ENCODE measurements at places on chromosomes 6 and 20. TPM values are rescaled to one million over a fixed set of nuclear protein-coding genes. Genes with fewer than 3 reads are reported as not detected.

DNA sequence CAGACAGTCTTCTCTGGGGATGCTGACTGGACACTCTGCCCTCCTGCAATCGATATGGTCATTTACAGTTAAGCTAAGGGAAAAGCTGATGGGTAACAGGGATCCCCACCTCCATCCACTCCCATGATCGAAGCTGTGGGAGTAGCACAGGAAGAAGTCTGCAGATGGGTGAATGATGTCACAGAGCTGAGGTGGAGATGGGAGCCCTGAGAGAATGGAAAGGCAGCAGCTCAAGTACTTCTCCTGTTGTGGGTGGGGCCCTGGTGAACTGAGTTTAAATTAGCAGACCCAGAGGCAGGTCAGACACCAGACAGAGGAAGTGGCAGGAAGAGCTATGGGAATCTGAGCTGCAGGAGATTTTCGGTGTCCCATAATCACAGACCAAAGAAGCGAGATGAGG lies 29.0 kb downstream of the HDGFL1 start:
- DNase-seq, result no peak

DNA sequence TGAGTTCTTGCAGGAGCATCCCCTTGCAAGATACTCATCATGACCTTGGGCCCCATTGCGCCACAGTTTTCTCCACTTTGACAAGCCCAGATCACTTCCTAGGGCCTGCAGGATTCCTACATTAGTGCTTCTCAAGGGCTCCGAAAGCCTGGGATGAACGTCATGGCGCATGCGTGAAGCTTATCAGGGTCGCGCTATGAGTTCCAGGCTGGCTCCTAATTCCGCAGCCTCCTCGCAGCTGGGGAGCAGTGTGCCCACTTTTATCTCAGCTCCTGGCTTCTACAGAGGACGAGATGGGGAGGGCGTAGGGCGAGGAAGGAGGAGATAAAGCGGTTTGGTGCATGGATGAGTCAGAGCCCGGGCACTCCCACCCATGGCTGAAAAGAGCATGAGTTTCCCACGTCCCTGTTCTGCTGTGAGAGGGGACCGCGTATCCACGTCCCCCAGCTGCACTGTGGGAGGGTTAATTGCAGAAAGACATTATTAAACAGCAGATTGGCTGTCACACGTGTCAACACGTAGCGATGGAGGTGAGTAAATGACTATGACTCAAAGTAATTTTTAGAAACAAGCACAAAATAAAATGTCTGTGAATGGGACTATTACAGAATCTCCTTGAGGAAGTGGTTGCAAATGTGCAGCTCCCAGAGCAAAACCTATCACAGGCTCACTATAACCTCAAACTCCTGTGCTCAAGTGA lies 72.9 kb upstream of the DSP start:
- DNase-seq, result no peak

- no peak for DNase-seq
Measured at GRCh38 chr6:39056681-39057080, 8.1 kb downstream of the GLP1R start.

DOK5 gene
- 0.68 TPM for total RNA-seq

MLIP gene
- total RNA-seq, result not detected

GRCh38 chr20:22430746-22431168 lies 153.6 kb downstream of the FOXA2 start:
- DNase-seq, result no peak

DNA sequence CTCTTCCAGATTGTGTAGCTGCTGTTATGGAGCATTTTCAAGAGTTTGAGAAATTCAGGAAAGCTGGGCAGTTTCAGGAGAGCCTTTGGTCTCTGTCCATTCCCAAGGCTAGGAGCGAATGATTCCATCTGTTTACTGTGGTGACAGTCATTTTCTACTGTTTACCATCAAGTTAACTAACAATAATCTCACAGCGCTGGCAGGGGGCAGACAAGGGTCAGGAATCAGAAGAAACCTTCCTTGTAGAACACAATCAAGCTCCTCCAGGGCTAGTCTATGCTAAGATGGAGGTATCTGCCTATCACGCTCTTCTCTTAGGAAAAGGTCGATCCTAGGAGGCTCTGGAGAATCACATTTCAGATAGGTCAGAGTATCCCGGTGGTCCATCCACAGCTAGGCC lies 293.9 kb downstream of the KIF16B start:
- DNase-seq, result no peak

DNA sequence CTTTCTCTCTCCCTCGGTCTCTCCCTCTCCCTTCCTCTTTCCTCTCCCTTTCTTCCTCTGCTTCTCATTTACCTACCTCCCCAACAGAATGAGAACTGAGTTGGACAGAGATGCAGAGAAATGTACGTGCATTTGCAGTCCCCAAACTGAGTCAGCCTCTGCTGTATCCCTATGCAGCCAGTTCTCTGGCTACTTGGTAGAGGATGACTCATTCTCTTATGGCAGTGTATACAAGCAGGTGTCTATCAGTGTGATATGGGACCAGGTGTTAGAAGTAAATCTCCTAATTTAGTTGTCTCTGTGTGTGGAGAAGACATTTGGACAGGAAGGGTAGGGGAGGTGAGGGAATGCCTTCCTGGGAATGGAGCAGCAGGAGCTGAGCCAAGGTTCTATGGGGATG lies 470.8 kb downstream of the CD109 start:
- DNase-seq, result no peak

GRCh38 chr6:25675167-25675566 lies 23.2 kb downstream of the SCGN start:
- no peak for DNase-seq

DNA sequence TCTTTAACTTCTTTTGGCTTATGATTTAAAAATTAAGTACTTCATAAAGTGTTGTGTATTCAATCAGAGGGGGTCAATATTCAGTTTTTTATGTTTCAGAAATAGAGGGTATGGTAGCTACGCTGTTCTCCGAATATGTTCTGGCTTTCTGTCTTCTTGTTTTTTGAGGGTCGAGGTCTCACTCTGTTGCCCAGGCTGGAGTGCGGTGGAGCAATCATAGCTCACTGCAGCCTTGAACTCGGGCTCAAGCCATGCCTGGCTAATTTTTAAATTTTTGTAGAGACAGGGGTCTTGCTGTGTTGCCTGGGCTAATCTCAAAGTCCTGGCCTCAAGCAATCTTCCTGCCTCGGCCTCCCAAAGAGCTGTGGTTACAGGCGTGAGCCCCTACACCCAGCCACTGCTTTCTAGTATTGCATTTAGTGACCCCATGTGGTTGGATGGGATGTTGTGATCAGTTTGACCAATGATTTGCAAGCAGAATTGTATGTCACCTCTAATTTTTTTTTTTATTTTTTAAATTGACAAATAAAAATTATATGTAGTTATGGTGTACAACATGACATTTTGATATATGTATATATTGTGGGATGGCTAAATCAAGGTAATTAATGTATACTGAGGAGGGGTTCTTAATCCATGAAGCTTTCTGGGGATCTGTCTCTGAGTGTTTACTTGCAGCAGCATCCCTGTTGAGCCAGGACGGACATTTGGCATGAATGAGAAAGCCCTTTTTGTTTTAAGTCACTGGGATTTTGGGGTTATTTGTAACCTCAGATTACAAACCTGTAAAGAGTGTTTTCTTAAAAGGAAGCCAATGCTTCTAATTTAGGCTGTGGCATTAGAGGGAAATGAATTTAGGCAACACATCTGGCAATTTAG lies 38.5 kb upstream of the DEK start:
- DNase-seq, result peak; percentile 16

ADAM33 gene
- total RNA-seq, result not detected

MATN4 gene
- total RNA-seq, result not detected

TNFAIP3 gene
- 2.2 TPM for total RNA-seq

RSPO4 gene
- not detected for total RNA-seq

- DNase-seq, result no peak
Measured at GRCh38 chr20:50054626-50055511, 58.1 kb downstream of the UBE2V1 start.

GRCh38 chr20:53652859-53653517 lies 59.3 kb upstream of the ZNF217 start:
- DNase-seq, result no peak

DNA sequence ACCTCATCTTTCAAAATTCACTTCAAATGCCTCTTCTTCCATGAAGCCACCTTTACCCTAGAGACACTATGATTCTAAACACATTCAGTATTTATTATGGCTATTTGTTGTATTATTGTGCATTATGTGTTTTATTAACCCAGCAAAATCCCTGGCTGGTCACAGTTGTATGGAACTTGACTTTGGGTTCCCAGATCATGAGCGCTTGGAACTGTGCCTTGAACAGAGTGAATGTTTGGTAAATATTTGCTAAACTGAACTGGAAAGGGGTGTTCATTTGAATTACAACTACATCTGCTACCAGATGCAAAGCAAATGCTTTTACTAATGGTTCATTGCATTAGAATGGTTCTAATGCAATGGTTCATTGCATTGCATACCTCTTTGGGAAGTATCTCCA lies 259.8 kb downstream of the PKHD1 start:
- DNase-seq, result no peak

DNA sequence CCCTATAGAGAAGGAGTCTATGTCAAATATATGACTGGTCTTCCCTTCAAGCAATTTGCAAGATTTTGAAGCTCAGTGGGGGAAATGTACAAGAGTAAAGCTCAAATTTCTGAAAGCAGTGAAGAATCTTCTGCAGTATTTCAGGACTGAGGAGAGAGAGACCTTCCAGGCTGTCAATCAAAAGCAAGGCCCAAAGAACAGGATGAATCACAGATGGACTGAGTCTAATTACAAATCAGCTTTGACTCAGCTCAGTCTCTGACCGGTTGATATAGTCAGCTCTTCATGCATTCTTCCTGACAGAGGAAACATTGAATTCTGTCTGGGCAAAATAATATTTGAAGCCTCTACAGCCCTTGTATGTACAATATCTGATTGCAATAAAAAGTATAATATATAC lies 7.7 kb upstream of the HTR1B start:
- no peak for DNase-seq

DNA sequence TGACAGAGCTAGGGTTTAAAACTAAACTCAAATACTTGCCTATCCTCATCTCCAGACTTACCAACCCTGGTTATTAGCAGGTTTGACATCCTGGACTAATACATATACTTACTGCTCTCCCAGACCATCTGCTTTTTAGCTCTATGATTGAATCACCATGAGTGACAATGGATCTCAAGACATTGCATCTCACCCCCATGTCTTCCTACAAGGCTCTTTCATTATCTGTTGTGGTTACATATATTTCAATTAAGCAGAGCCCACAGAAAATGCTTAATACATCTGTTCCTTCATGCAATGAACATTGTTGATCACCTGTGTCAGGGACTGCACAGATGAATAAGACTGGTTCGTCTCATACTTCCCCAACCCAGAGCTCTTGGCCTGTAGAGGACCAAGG lies 19.4 kb downstream of the SAMD3 start:
- no peak for DNase-seq

DNA sequence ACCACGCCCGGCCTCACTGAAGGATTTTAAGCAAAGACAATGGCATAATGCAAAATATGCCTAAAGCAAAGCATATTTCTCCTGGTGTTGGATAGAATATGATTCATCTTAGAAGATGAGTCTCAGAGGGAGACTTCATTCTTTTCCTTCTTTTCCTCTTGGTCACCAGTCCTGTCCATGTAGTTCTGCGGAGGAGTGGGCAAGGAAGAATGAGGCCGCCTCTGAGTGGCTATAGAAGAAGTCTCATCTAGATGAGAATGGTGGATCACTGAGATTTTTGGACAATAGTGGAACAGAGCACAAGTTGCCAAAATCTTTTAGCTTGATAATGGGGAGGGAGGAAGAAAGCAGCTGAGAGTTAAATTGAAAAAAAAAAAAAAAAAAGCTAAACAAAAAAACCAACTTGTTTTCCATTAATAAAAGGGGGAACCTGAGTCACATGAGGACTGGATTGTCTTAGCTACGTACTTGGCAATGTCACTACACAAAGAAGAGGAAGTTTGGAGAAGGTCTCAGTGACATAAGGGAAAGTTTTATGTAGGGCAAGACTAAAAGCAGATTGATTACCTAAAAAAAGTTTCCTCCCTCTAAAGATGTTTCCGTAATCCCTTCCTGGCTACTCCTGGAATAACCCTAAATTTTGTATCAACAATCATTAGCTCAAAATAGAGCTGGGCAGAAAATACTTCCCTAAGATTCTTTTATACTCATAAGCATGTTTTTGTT lies 6.0 kb downstream of the CD83 start:
- no peak for DNase-seq

CLPSL1 gene
- total RNA-seq, result not detected

- no peak for DNase-seq
Measured at GRCh38 chr20:704726-705125, 29.1 kb upstream of the SCRT2 start.

COX4I2 gene
- not detected for total RNA-seq

MCUR1 gene
- total RNA-seq, result 28.2 TPM

- no peak for DNase-seq
Measured at GRCh38 chr6:108565091-108565766, 4.5 kb downstream of the FOXO3 start.

DNA sequence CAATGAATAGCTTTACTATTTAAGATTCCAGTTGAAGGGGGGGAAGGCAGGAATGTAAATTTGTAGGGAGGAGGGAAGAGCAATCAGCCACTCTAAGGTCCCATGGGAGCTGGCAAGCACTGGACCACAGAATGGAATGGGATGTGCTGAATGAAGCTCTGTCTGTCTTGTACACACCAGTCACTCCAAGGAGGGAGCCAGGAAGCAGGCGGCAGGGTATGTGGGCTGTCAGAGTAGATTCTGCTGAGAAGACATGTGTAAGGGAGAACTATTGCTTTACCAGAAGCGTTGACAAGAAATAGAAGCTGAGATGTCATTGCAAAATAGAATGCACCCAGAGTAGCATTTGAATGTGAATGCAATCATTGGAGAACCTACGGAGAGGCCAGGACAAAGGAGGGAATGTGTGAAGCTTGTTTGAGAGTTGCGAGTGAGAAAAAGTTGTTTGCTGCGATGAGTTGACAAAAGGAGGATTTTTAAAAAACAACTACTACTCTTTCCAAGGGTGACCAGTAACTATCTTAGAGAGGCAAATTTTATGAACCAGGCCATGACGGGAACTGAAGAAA lies 25.2 kb upstream of the PDE7B start:
- DNase-seq, result no peak

ATP5F1E gene
- total RNA-seq, result 35.4 TPM

DNA sequence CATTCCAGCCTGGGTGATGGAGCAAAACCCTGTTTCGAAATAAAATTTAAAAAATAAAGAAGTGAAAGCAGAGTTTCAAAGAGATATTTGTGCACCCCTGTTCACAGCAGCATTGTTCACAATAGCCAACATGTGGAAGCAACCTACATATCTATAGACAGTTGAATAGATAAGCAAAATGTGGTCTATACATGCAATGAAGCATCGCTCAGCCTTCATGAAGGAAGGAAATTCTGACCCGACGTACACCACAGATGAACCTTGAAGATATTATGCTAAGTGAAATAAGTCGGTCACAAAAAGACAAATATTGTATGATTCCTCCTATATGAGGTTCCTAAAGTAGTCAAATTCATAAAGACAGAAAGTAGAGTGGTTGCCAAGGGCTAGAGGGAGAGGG lies 6.5 kb upstream of the NCOA6 start:
- DNase-seq, result no peak

DPPA5 gene
- total RNA-seq, result not detected

GRCh38 chr6:7410851-7411250 lies 21.2 kb downstream of the RIOK1 start:
- DNase-seq, result no peak

- no peak for DNase-seq
Measured at GRCh38 chr6:68572975-68573374, 62.1 kb upstream of the ADGRB3 start.

GRCh38 chr20:51500311-51500710 lies 42.2 kb downstream of the NFATC2 start:
- no peak for DNase-seq

GRCh38 chr6:54850114-54850513 lies 3.5 kb downstream of the FAM83B start:
- DNase-seq, result no peak

Data from G401 (cell line).